ENCODE measurements at places on chromosomes 13 and 19.

DNA sequence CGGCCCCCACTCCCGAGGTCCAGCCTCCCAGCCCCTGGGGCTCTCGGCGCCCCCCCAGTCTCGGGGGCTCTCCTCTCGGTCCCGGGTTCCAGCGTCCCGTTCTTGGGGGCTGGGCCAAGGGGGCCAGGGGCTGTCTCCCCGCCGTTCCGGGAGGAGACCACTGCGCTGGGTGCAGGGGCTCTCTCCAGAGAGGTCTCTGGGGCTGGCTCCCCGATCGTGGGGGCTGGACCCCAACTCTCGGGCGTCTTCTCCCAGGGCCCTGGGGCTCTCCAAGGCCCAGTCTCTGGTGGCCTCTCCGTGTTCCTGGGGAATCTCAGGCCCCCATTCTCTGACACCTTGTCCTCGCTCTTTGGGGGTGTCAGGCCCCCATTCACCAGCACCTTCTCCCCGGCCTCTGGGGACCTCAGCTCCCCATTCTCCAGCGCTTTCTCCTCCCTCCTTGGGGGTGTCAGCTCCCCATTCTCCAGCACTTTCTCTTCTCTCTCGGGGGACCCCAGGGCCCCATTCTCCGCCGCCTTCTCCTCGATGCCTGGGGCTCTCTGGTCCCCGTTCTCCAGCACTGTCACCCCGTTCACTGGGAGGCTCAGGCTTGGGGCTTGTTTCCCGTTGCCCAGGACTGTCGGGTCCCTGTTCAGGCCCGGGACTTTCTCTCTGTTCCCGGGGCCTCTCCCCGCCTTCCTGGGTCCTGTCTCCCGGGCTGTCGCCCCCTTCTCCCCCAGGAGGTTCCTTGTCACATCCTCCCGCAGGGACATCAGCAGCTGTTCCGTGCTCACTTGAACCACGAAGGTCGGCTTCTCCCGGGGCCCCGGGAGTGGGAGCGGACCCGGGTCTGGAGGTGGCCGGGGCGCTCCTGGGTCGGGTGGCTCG, 13.7 kb downstream of the LMTK3 start:
- DNase-seq, result no peak

- no peak for DNase-seq
Observed at GRCh38 chr19:6822311-6822670, 49.8 kb downstream of the VAV1 start.

- DNase-seq, result no peak
Observed at GRCh38 chr13:113756441-113757097, 2.5 kb upstream of the TMEM255B start.

- DNase-seq, result no peak
Observed at GRCh38 chr13:60312851-60313505, 84.0 kb upstream of the TDRD3 start.

DNA sequence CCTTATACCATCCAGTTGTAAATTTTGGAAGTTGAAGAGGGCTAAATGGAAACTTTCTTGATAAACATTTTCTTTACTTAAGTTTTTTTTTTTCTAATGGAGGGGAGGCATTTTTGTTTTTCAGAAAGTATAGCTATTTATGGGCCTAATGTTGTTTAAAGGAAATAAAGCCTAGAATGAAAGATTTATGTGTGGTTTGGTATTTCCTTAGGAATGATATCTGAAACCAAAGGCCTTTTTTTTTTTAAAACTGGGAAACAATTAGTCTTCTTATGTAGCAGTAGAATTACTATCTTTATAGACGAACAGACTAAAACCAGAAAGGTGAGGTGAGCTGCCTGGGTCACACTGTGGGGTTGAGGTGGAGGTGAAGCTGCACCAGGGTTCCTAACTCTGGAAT, 80.1 kb downstream of the ESD start:
- DNase-seq, result no peak

DNA sequence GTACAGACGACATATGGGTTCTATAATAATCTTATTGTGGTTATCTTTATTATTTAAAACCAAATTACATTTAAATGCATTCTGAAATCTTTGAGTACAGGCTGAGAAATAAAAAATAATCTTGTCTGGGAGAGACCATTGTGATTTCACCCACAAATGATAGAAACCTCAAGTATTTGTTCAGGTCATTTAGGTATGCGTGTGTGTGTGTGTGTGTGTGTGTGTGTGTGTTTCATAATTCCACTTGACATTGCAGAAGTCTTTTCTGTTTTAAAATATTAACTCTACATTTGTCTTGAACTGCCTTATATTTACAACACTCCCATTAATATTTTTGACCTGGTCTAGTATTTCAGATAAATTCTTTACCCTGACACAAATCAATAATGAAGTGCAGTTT, 126.9 kb downstream of the SPRY2 start:
- DNase-seq, result no peak

GRCh38 chr19:13599681-13600080, 93.4 kb upstream of the CACNA1A start:
- DNase-seq, result no peak

DNA sequence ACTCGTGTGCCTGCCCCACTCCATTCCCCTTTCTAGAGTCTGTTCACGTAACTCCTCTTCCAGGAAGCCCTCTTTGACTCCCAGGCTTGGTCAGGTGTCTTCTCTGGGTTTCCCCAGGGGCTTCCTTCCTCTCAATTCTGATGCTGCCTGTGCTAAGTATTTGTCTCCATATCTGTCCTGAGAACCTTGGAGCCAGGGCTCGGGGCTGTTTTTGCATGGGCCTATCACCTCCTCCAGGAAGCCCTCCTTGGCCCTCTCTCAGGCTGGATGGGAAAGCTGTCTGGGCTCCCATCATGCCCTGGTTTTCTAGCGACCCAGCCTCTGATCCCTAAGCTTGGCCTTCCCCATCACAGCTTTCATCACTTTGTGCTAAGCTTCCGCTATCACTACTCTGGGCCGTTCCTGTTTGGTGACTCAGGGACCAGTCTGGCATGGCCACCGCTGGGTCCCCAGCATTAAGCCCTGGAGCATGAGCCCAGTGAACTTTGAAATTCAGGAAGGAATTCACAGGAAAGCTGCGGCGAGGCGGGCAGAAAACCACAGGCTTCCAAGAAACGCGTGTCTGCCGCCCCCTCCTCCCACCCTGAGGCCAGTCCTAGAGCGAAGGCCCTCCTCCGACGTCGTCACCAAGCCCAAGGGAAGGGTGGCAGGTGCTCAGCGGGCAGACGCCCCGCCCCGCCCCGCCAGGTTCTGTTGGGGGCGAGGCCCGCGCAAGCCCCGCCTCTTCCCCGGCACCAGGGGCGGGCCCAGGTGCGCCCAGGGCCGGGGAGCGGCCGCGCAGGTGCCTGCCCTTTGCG, 486 bp upstream of the SPINT2 start:
- DNase-seq, result peak; percentile 86

DNA sequence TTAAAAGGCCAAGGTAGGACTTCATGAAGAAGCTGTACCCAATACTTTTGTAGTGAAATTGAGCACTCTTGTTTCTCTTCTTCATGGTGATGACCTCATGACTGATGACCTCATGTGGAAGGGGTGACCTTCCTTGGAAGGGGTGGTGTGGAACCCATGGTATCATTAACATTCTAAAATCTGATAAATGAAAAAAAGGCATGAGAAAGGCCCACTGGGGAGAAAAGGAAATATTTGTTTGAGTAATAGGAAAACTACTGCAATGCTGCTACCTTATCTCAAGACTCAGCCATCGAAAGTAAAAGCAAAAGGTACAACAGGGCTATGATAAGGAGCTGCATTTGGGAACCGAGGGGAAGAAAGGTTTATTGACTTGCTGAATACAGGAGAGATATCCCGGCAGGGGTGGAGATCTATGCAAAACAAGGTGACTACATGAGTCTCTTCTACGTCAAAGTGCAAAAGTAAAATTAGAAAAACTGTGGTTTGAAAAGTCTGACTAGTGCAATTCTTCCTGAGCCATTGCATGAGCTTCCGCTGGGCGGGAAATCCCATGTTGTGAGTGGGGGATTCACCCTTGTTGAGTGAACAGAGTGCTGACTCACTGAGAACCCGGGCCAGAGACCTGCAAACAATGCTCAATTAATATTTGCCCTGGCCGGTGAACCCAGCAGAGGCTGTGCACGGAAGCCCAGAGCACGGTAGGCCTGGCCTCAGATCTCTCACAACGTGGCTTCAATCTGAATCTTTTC, 138.9 kb upstream of the RFC3 start:
- DNase-seq, result peak; percentile 90

DNA sequence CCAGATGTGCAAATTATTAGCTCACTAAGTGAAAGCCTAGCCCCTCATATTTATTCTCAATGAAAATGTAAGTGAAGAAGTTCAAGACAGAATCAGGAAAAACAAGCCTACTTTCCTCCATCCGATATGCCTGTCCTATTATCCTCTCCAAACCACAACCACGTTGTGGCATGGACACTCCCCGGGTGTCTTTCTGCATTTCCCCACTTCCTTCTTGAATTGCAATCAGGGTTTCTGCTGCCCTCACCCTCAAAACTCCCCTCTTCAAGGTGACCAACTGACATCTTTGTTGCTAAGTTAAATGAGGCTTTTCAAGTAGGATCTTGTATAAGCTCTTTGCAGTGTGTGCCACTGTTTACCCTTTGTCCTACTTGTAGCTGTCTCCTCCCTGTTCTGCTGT, 11.8 kb downstream of the SLC25A30 start:
- DNase-seq, result no peak

- no peak for DNase-seq
Observed at GRCh38 chr19:3313199-3313575, 53.2 kb upstream of the NFIC start.

Data from activated naive CD4-positive, alpha-beta T cell treated with anti-CD3 and anti-CD28 coated beads for 36 hours (primary cell).